H54 (cell line): ENCODE measurements at places on chromosomes 1 and 21.
A peak's percentile ranks its signal among the peaks of the same experiment; 100 is the strongest.

GRCh38 chr1:31704271-31705079, 658 bp upstream of the COL16A1 start:
- DNase-seq, result no peak

DNA sequence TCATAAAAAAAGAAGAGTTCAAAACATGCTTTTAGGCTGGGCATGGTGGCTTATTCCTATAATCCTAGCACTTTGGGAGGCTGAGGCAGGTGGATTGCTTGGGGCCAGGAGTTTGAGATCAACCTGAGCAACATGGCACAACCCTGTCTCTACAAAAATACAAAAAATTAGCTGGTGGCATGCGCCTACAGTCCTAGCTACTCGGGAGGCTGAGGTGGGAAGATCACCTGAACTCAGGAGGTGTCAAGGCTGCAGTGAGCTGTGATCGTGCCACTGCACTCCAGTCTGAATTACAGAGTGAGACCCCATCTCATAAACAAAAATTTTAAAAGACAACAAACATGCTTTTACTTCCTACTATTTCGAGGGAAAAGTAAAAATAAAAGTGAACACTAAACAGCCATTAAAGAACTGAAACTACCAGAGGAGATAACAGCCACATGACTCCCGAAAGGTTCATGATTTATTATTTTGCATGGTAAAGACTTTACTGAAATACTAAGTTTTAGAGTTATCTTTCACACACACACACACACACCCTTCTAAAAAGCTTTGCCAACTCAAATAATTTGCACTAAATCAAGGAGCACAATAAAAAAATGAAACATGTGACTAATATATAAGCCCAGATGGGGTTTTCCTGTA, 48.1 kb downstream of the USP1 start:
- no peak for DNase-seq

- DNase-seq, result no peak
Observed at GRCh38 chr1:46675549-46676314, 4.1 kb downstream of the TEX38 start.

GRCh38 chr1:169707912-169708604, 3.4 kb downstream of the SELL start:
- no peak for DNase-seq

- peak; percentile 94 for DNase-seq
Observed at GRCh38 chr1:227946624-227947385, 927 bp downstream of the WNT9A start.

DNA sequence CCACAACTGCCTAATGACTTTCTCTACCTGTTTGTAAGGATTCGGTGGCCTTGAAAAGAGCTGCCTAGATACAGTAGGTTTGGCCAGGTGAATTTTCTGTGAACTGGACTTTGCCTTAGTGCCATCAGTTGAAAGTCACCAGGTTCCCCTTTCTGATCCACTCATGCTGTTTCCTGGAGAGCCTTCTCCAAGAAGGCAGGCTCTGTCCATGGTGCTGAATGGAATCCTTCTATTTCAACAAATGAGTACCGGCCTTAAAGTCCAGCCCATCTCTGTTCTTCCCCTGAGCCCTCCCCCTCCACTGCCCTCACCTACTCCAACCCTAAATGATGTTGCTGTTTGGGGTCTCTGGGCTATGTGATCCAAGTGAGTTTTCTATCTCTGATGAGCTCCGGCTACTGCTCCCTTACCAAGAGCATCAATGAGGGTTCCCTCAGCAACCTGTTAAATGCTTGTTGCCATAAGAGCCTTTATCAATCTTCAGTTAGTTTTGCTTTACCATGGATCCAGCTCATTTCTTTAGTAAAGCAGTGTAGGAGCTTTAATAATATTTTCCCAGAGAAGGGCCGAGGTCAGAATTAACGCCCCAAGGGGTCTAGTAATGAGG, 500.4 kb downstream of the PTPRU start:
- DNase-seq, result no peak

GRCh38 chr21:14547834-14548513, 1.9 kb upstream of the SAMSN1 start:
- DNase-seq, result no peak

- DNase-seq, result no peak
Observed at GRCh38 chr1:63955370-63956145, 181.7 kb downstream of the ROR1 start.

- DNase-seq, result no peak
Observed at GRCh38 chr1:55078470-55078869, 39.1 kb downstream of the PCSK9 start.

GRCh38 chr1:234188454-234188792, 184.8 kb upstream of the COA6 start:
- no peak for DNase-seq

GRCh38 chr21:36691555-36692041, 7.3 kb upstream of the SIM2 start:
- no peak for DNase-seq

- peak; percentile 12 for DNase-seq
Observed at GRCh38 chr1:108590957-108591356, 31.1 kb downstream of the EEIG2 start.

DNA sequence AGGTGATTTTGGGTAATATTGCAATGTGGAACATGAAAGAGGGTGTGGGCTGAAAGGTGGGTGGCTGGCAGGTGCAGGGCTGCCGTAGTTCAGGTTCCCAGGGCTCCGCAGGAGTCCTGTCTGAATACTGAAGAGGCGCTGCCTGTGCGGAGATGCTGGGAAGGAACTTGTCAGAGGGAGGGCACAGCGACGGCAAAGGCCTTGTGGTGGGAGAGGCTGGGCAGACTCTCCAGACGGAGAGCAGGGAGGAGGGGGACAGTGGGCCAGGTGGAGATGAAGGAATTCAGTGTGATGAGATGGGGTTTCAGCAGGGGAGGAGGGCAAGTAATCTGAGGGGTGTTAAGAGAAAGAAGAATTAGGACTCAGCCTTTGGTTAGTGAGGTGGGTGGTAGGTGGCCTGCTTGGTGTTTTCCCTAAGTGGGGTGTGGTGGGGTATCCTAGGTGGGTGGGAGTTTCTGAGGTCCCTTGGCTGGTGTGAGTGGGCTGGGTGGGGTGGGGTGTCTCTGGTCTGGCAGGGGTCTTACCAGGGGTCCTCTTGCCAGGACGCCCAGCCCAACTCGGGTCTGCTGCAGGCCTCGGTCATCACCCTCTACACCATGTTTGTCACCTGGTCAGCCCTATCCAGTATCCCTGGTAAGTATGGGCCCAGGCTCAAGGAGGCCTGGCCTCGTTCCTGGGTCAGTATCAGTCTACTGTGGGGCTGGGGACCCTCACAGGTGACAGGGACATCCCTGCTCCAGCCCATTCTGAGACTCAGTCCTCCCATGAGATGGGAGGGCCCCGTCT, 15.6 kb downstream of the SERINC2 start:
- no peak for DNase-seq

- DNase-seq, result no peak
Observed at GRCh38 chr1:29772584-29773100, 536.3 kb downstream of the PTPRU start.

GRCh38 chr1:98331243-98331642, 330.3 kb upstream of the SNX7 start:
- no peak for DNase-seq

GRCh38 chr1:57311006-57311405, 112.9 kb downstream of the DAB1 start:
- no peak for DNase-seq

GRCh38 chr1:31984419-31985347, 29.0 kb upstream of the KHDRBS1 start:
- no peak for DNase-seq

DNA sequence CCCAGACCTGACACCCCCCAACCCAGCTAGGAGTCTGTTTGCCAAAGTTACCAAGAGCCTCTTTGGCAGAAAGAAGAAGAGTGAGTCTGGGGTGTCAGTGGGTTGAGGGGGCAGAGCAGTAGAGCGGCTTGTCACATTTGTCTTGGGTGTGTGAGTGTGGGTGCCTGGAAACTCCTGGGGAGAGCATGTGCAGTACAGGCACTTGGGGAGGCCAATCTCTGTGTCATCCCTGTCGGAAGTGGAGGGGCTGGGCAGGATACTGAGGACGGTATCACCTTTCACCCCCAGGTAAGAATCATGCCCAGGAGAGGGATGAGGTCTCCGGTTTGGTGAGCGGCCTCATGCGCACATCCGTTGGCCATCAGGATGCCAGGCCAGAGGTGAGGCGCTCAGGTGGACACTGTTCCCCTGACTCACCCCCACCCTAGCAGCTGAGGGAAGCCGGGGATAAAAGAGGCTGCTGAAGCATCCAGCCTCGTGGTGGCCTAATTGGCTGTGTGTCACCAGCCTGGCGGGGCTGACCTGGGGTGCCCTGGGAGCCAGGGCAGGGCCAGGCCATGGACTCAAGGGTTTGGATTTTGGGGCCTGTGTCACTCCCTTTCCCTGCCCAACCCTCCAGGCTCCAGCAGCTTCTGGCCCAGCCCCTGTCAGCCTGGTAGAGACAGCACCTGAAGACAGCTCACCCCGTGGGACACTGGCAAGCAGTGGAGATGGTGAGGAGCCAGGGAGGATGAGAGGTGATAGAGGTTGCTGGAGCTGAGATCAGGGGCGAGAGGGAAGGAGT, 3.3 kb downstream of the PLK3 start:
- no peak for DNase-seq

DNA sequence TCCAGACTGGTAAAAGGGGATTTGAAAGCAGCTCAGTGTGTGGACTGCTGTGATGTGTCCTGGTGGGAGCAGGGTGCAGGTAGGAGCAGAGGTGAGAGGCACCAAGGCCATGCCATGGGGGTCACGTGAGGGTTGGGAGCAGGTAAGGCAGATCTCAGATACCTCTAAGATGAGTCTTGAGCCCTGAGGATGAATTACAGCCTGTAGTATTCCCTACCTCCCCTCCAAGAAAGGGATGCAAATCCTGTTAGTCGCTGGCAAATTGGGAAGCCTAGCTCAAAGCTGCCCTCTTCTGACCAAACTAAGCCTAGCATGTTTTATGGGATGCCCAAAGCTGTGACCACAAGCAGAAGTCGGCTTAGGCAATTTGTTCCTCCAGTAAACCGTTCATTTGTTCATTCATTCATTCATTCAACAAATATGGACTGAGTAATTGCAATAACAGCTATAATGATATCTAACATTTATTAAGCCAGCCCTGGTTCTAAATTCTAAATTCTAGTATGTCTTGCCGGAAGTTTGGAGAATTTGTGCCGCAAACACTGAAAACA, 3.9 kb upstream of the NUAK2 start:
- peak; percentile 86 for DNase-seq

- no peak for DNase-seq
Observed at GRCh38 chr1:224539971-224540370, 76.1 kb upstream of the CNIH3 start.

GRCh38 chr1:95061445-95062006, 11.2 kb downstream of the ALG14 start:
- DNase-seq, result no peak

DNA sequence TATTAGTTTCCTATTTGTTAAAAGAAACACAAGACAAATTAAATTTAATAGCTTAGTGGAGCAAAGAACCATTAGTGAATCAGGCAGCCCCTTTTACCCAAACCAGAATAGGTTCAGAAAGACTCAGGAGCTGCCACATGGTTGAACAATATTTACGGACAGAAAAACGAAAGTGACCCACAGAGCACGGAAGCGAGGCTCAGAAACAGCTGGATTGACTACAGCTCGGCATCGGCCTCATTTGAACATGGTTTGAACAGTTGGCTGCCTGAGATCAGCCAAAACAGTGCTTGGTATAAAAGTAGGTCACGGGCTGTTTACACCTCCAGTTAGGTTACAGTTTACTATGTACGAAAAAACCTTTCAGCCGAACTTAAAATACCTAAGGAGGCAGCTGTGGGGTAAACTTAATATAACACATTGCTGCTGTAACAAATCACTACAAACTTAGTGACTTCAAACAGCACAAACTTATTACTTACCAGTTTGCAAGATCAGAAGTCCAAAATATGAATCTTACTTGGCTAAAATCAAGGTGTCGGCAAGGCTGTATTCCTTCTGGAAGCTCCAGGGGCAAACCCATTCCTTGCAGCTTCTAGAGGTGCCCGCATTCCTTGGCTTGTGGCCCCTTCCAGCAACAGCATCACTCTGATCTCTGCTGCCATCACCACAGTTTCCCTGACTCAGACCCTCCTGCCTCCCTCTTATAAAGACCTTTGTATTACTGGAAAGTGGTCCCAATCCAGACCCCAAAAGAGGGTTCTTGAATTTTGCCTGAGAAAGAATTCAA, 11.8 kb downstream of the PADI4 start:
- DNase-seq, result no peak

GRCh38 chr21:42558846-42559245, 45.2 kb downstream of the SLC37A1 start:
- no peak for DNase-seq

DNA sequence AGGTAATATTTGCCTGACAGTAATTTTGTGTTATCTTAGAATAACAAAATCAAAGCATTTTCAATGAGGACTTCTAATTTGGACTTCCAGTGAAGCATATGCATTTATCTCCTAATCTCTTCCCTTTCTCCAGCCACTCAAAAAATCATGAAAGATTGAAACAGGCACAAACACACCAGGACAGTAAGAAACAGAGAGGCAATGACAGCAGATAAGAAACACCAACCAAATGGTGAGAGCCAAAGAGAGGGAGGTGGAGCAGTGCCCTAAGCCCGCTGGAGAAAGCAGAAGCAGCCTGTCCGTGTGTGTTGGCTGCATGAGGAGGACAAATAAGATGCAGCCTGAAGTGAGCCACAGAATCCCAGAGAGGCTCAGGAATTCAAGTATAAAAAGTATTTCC, 39.0 kb downstream of the SLC44A3 start:
- DNase-seq, result no peak

DNA sequence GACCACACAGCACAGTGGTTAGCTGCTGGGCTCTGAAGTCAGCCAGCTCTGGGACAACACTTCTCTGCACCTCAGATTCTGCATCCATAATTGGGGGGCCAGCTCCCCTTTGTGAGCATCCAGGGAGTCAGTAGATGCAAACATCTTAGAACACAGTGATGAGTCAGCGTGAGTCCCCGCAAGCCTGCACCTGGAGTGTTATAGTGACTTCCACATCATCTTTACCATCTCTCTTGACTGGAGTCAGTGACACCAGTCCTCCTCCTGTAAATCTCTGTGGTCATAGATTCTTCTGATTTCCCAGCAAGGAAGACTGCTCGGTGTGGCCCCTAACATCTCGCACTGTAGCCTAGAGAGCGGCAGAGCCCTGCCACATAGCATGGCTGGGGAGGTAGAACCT, 13.9 kb upstream of the EDN2 start:
- no peak for DNase-seq

GRCh38 chr1:159826441-159827101, at the start of gene SLAMF8:
Gene SLAMF8 (plus strand): TSS chr1:159826873. CDS start chr1:159826899, 26 bp downstream.
- DNase-seq, result no peak

- DNase-seq, result no peak
Observed at GRCh38 chr1:213681788-213682340, 305.9 kb upstream of the PROX1 start.

GRCh38 chr1:217027403-217028080, 304.3 kb upstream of the ESRRG start:
- DNase-seq, result no peak

GRCh38 chr1:155322953-155323728, 2.4 kb downstream of the RUSC1 start:
- peak; percentile 87 for DNase-seq

- no peak for DNase-seq
Observed at GRCh38 chr1:167467126-167467710, 51.1 kb downstream of the CD247 start.

GRCh38 chr1:24803987-24804530, 58.8 kb downstream of the CLIC4 start:
- no peak for DNase-seq

- no peak for DNase-seq
Observed at GRCh38 chr1:228185641-228185965, 20.0 kb downstream of the IBA57 start.

- DNase-seq, result no peak
Observed at GRCh38 chr1:11860083-11860482, 1.3 kb upstream of the NPPB start.
